ENCODE measurements at places on chromosomes 3 and 15. TPM values are rescaled to one million over a fixed set of nuclear protein-coding genes. Genes with fewer than 3 reads are reported as not detected.

DNA sequence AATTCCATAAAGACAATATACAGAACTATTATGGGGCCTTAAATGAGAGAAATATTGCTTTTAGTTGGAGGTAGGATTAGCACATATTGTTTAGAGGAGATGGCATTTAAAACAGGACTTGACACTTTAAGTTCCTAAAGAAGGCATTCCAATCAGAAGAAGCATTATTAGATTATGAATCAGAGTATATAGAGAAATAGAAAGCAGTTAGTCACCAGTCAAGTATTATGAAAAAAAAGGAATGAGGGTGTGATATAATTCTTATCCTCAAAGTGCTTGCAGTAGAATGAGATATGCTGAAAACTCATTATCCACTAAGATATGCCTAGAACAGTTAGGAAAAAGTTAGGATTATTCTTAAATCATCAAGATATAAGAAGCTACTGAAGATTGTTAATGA, 456.2 kb downstream of the ZNF385D start:
- no peak for DNase-seq

GRCh38 chr3:160224256-160224655, 966 bp upstream of the C3orf80 start:
- no peak for DNase-seq

DNA sequence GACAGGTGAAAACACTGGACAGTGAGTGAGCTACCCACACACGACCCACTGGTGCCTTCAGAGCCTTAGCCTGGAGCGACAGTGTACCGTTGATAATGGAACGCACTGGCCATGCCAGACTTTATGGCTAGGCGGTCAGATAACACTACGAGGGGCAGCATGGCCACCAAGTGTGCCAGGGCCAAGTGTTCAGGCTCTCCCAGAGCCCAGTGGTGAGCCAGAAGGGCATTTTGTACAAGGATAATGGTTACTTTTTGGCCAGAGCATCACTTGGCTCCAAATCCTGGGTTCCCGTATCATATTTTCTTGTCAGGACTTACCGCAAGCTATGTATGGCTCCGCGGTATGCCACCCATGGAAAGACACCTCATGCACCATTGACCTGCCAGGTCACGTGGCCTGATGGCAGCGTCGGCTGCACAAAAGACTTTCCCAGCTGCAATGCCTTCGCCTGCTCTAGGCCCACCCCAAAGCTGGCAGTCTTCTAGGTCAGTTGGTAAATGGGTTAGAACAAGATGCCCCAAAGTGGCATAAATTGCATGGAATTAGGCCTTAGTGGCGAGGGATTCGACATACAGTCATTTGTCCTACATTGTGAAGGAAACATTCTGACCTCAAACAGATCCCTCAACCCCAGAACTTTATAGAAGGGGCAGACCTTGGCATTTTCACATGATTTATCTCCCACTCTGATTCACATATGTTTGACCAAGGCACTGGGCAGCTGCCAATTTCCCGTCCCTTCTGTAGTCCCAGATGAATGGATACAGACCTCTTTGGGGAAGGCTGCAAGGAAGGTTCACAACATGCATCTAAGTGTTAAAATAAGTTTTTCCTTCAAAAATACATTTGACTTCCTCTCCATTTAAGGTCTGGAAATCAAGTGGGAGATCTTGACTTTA, 12.2 kb upstream of the SLC28A1 start:
- DNase-seq: no peak

- DNase-seq: no peak
These were observed 98.8 kb upstream of the MB21D2 start for GRCh38 chr3:193016437-193016901.

GRCh38 chr3:101530686-101531047, 17.7 kb upstream of the SENP7 start:
- DNase-seq: peak; percentile 39

DNA sequence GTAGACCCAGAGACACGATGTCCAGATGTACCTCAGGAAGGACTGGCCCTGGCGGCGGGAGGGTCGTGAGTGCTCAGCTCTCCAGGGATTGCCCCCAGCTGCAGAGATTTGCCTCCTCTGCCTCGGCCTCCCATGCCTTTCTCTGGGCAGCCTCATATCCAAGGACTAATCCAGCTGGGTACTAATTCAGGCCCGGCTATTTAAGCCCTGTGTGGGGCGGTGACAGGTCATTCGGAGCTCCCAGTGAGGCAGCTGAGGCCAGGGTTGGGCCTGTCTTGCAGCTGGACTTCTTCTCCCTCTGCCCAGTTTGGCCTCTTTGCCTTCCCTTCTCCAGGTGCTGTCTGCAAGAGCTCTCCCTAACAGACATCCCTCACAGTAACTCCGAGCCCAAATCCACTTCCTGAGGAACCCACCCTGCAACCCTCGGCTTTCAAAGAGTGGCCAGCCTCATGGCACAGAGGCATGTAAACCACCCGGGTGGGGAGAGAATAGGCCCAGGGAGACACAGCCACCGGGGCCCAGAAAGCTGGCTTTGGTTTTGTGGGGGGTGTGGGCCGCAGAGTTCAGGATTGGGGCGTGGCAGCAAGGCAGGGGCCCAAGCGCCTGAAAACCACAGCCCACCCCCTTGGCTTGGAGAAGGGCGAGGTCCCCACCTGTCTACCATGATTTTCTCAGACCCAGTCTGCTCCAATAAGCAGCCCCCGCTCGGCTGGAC, 85.8 kb downstream of the PPCDC start:
- DNase-seq: no peak

Gene LINGO1
- 25.0 TPM for polyA plus RNA-seq

DNA sequence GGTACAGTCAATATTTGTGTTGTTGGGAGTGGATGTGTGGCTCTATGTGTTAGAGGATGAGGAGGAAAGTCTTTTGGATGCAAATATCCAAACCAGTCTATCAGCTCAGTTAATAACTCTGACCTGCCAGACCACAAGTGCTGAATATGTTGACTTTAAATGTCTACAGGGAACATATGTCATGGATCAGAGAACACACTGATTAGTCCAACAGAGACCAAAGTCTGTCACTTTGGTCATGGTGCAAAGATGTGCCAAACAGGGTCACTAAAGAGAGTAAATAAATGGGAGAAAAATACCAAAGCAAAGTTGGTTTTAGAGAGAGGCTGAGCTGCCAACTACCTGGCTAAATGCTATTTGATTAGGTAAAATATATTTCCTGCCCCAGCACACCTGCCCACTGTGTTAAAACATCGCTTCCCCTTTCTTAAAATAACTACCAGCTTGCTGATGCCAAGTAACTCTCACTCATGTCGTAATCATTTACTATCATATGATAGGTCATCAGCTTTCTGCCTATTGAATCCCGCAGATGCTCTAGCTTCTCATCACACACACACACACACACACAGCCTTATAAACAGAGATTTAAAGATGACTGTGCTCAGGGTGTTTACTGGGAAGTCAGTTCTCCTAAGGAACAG, 173.3 kb downstream of the PDZRN3 start:
- peak; percentile 30 for DNase-seq

- no peak for DNase-seq
These were observed 284.8 kb downstream of the GBE1 start for GRCh38 chr3:81476692-81477091.

Gene SH3GL3
- 4.7 TPM for polyA plus RNA-seq

Gene CTXN2
- polyA plus RNA-seq: 0.10 TPM

Gene CHRNA5
- polyA plus RNA-seq: 3.7 TPM

Gene VWA5B2
- polyA plus RNA-seq: 18.6 TPM

Gene MYZAP
- 17.5 TPM for polyA plus RNA-seq
